Activated T-cell treated with anti-CD3 and anti-CD28 coated beads, Interleukin-2, amount 50 U/mL, for 72 hours (primary cell): ENCODE measurements at places on chromosomes 11 and 22. TPM values are rescaled to one million over a fixed set of nuclear protein-coding genes. Genes with fewer than 3 reads are reported as not detected.

Gene CREB3L1
- not detected for total RNA-seq

GRCh38 chr11:57599381-57599780 is 1.9 kb downstream of the SERPING1 start:
- DNase-seq: no peak
- H3K4me1 ChIP-seq: peaks cover 4% of the 10 kb centered on the region
- no peaks in the 10 kb centered on the region for H3K36me3 ChIP-seq
- no peak overlapping the region for H3K27ac ChIP-seq

GRCh38 chr22:49655168-49655812 is 172.4 kb downstream of the BRD1 start:
- H3K27me3 ChIP-seq: no peaks in the 10 kb centered on the region
- H3K27ac ChIP-seq: peak overlapping the region; percentile 54
- peaks cover 48% of the 10 kb centered on the region for H3K4me1 ChIP-seq
- H3K36me3 ChIP-seq: peaks cover 3% of the 10 kb centered on the region
- no peak for DNase-seq

Gene MYOD1
- total RNA-seq: not detected

Gene CASP5
- total RNA-seq: not detected

GRCh38 chr11:35515224-35515623 is 10.2 kb downstream of the PAMR1 start:
- no peak for DNase-seq
- peaks cover 56% of the 10 kb centered on the region for H3K27me3 ChIP-seq
- H3K4me3 ChIP-seq: no peak overlapping the region
- H3K36me3 ChIP-seq: no peaks in the 10 kb centered on the region

DNA sequence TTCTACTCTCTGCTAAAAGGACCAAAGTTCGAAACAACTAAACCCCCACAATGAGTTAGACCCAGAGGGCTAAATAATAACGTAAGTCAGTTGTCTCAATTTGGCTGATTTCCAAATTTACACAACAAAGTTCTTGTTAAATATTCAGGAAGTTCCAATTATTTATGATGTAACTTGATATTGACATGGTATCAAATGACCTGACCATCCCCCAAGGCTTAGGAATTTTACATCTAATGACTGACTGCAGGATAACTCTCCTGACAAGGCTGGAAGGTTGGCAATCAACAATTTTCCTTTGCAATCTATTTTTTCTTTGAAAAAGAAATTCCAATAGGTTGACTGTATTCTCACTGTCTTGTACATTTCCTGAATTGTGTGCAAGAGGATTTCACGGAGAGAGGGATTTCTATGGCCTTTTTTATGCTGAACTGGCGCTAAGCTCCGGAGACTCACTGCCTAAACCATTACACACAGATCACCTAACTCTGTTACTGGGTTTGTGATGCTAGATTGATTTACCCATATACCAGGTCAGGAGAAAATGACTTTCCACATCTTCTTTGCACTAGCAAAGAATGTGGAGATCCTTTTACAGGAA is 9.6 kb upstream of the CDON start:
- H3K36me3 ChIP-seq: no peaks in the 10 kb centered on the region
- H3K4me3 ChIP-seq: no peak overlapping the region
- H3K4me1 ChIP-seq: no peaks in the 10 kb centered on the region
- H3K27ac ChIP-seq: no peak overlapping the region
- DNase-seq: no peak

Gene MS4A7
- not detected for total RNA-seq

Gene OR2AT4
- not detected for total RNA-seq

DNA sequence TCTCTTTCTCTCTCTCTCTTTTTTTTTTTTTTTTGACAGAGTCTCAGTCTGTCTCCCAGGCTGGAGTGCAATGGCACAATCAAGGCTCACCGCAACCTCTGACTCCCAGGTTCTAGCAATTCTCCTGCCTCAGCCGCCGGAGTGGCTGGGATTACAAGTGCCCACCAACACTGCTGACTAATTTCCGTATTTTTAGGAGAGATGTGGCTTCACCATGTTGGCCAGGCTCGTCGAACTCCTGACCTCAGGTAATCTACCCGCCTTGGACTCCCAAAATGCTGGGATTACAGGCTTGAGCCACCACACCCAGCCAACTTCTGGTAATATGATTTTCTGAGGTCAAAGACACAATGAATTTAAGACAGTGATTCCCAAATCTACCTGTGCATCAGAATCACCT is 659.8 kb upstream of the CCDC90B start:
- H3K4me3 ChIP-seq: no peak overlapping the region
- no peaks in the 10 kb centered on the region for H3K27me3 ChIP-seq
- H3K27ac ChIP-seq: no peak overlapping the region
- H3K36me3 ChIP-seq: no peaks in the 10 kb centered on the region
- no peak for DNase-seq

Gene OR10D3
- not detected for total RNA-seq

DNA sequence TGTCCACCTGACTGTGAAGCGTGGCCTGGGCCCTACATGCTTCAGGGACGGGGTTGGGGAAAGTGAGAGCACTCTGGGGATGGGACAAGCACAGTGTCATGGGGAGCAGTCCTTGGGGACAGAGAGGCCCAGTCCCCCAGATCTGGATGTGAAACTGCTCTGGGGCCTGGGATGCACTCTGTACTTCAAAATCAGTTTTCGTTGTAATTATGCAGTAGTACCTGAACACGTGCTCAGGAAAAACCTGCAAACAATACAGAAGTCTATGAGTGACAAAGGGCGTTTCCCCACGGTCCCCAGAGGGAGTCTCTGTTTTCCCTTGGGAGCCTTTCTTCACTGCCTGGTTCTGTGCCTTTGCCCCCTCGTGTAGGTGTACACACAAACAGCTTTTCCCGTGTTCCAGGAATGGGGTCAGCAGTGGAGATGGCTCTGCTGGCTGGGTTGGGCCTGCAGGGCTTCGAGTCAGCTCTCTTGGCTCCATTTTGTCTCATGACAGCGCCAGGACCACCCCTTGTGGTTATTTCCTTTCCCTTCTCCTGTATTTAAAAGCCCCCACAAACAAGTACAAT is 5.2 kb upstream of the TNFRSF13C start:
- peaks cover 18% of the 10 kb centered on the region for H3K4me1 ChIP-seq
- no peak for DNase-seq
- H3K27me3 ChIP-seq: no peaks in the 10 kb centered on the region
- no peaks in the 10 kb centered on the region for H3K36me3 ChIP-seq
- no peak overlapping the region for H3K4me3 ChIP-seq
- no peak overlapping the region for H3K27ac ChIP-seq

Gene PYGM
- total RNA-seq: 4.0 TPM

Gene TSSK2
- total RNA-seq: not detected

DNA sequence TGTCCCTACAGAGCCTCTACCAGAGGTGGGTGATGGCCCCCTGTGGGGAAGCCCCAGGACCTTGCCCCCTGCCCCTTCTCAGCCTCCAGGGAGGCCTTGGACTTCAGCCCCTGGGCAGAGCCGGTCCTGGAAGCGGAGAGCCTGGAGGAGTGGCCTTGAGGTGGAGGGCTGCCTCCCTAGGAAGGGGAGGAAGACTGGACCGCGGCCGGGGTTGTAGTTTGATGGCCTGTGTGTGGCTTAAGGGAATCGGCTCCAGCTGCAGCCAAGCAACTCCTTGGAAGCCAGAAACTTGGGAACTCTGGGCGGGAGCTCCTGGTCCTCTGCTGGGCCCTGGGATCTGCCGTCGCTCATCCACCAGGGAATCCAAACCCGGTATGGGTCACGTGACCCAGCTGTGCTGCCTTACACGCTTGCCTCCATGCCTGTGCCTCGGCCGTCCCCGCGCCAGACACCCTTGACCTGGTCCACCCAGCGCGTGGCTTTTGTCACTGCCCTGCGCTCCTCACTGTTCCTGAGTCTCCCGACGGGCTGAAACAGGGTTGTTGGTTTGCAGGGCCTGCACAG is 23.5 kb upstream of the ARHGAP8 start:
- H3K4me1 ChIP-seq: peaks cover 7% of the 10 kb centered on the region
- H3K4me3 ChIP-seq: no peak overlapping the region
- H3K27me3 ChIP-seq: no peaks in the 10 kb centered on the region
- H3K36me3 ChIP-seq: peaks cover 3% of the 10 kb centered on the region
- no peak overlapping the region for H3K27ac ChIP-seq

DNA sequence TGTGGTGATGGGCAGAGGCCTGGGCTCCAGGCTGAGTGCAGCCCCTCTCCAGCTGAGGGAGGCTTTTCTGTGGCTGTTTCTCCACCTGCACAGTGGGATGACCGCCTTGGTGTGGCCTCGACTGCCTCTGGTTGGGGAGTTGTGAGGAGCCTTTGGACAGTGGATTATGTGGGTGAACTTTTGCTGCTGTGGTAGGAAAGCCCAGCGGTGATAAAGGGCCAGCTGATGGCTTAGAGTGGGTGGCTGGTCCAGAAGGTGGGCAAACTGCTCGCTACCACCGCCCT is 1.4 kb upstream of the ESRRA start:
- peak overlapping the region; percentile 98 for H3K4me3 ChIP-seq
- DNase-seq: no peak
- H3K27me3 ChIP-seq: peaks cover 26% of the 10 kb centered on the region
- H3K27ac ChIP-seq: no peak overlapping the region
- H3K4me1 ChIP-seq: peaks cover 51% of the 10 kb centered on the region

DNA sequence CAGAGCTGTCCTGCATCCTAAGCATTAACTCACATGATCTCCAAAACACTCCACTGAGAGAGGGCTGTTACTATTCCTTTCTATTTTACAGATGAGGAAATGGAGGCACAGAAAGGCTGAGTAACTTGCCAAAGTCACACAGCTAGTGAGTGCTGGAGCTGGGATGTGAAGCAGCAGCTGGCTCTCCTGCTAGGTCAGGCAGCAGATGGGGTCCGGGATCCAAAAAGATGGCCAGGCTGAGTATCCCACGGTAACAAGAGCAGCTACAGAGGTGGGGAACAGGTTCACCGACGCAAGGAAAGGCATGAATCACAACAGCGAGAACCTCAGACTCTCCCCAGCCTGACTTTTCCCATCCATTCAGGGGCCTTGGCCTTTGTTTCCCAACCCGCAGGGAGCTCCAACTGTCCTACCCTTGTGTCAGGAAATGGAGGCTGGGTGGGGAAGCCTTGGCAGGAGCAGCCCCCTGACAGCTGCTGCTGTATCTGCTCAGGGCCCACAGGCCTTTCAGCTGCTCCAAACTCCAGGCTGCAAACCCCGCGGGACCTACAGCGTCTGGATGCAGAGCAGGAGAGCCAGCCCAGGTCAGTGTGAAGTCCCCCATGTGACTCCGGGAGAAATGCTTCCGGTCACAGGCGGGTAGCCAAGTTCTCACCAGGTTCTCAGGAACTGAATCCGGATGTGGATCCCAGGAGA is 29.5 kb downstream of the DKK3 start:
- no peaks in the 10 kb centered on the region for H3K4me1 ChIP-seq
- no peak overlapping the region for H3K4me3 ChIP-seq
- no peak overlapping the region for H3K27ac ChIP-seq
- DNase-seq: no peak
- no peaks in the 10 kb centered on the region for H3K27me3 ChIP-seq

DNA sequence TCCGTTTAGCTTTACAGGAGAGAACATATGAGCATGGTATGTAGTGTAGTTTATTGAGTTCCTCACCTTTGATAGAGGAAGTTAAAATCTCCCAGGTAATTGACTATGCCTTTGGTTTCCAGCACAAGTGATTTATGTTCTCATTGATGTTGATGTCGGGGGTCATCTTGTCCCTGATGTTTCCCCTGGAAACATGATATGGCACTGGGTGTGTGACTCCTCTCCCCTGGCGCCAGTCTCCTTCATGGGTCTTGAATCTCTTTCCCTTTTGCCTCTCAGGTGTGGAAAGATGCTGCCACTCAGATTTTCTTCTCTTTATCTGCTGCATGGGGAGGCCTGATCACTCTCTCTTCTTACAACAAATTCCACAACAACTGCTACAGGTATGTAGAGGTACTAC is 28.3 kb downstream of the SLC6A5 start:
- H3K4me1 ChIP-seq: no peaks in the 10 kb centered on the region
- no peak overlapping the region for H3K27ac ChIP-seq
- peaks cover 6% of the 10 kb centered on the region for H3K27me3 ChIP-seq
- no peak for DNase-seq
- no peaks in the 10 kb centered on the region for H3K36me3 ChIP-seq
- H3K4me3 ChIP-seq: no peak overlapping the region

DNA sequence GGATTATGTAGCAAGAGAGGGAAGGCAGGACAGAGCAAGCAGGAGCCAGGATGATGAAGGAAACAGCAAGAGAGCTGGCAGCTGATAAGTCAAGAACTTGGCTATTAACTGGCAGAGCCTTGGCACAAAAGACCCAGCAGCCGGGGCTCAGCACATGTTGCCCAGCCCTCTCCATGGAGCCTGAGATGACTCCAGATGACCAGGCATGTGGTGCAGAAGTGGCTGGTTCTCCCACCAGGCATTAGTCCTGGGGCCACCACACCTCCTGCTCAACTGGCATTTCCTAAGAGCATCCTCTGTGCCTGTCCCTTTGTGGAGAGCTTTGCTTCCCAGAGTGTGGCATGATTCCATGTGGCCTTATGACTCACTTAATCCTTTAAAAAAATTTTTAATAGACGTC is 522.6 kb downstream of the MN1 start:
- H3K4me3 ChIP-seq: no peak overlapping the region
- no peaks in the 10 kb centered on the region for H3K36me3 ChIP-seq
- H3K4me1 ChIP-seq: no peaks in the 10 kb centered on the region
- H3K27ac ChIP-seq: no peak overlapping the region

DNA sequence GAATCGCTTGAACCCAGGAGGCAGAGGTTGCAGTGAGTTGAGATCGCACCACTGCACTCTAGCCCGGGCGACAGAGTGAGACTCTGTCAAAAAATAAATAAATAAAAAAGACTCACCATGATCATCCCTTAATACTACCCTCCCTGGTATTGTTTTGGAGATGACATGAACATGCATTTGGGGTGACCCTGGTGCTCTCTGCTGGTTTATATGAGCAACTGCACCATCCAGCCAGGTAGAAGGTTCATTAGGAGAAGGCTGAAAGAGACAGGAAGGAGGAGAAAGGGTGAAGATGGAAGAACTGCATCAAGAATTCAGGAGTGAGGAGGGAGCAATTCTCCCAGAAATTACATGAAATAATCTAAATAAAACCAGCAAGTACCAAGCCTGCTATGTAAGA is 37.8 kb downstream of the SLC5A1 start:
- no peaks in the 10 kb centered on the region for H3K4me1 ChIP-seq
- DNase-seq: peak; percentile 18
- no peaks in the 10 kb centered on the region for H3K36me3 ChIP-seq
- no peak overlapping the region for H3K4me3 ChIP-seq
- H3K27ac ChIP-seq: no peak overlapping the region
- H3K27me3 ChIP-seq: peaks cover 21% of the 10 kb centered on the region

Gene C1QTNF6
- total RNA-seq: 22.7 TPM

- no peaks in the 10 kb centered on the region for H3K4me1 ChIP-seq
- no peaks in the 10 kb centered on the region for H3K36me3 ChIP-seq
Observed at GRCh38 chr22:22425356-22425755, 83.2 kb downstream of the ZNF280B start.

Gene PRODH
- total RNA-seq: 0.76 TPM

Gene OR2AG2
- 0.19 TPM for total RNA-seq

- DNase-seq: no peak
- H3K4me1 ChIP-seq: peaks cover 11% of the 10 kb centered on the region
- H3K36me3 ChIP-seq: no peaks in the 10 kb centered on the region
- no peak overlapping the region for H3K27ac ChIP-seq
- H3K4me3 ChIP-seq: no peak overlapping the region
Observed at GRCh38 chr11:9796854-9797253, 133.0 kb downstream of the SWAP70 start.

Gene IGSF9B
- 87.0 TPM for total RNA-seq

Gene APOBEC3H
- total RNA-seq: 21.9 TPM

GRCh38 chr22:31683181-31684105 is 21.4 kb upstream of the PISD start:
- DNase-seq: no peak
- no peaks in the 10 kb centered on the region for H3K4me1 ChIP-seq
- H3K4me3 ChIP-seq: no peak overlapping the region
- H3K36me3 ChIP-seq: peaks cover 12% of the 10 kb centered on the region
- no peak overlapping the region for H3K27ac ChIP-seq
- H3K27me3 ChIP-seq: no peaks in the 10 kb centered on the region
